CD4-positive, alpha-beta T cell treated with Interleukin-21 for 1 hour (primary cell): ENCODE measurements at places on chromosomes 2 and 18.
A peak's percentile ranks its signal among the peaks of the same experiment; 100 is the strongest.

DNA sequence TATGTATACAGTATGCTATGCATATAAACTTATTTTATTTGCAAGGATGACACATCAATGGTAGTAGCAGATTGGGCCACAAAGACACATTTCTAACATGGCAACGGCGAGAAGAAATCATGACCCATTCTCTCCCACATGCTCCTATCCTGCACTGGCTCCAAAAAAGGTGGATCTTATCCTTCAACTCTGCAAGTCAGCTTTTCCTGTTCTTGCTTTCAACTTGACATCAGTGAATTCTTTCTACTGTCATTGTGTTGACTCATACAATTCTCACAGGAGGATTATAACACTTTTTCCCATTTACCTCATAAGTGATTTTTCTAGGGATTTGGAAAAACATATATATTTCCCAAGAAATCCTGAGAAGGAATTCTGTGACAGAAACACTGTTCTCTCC is 53.1 kb downstream of the ACVR1 start:
- DNase-seq: no peak

DNA sequence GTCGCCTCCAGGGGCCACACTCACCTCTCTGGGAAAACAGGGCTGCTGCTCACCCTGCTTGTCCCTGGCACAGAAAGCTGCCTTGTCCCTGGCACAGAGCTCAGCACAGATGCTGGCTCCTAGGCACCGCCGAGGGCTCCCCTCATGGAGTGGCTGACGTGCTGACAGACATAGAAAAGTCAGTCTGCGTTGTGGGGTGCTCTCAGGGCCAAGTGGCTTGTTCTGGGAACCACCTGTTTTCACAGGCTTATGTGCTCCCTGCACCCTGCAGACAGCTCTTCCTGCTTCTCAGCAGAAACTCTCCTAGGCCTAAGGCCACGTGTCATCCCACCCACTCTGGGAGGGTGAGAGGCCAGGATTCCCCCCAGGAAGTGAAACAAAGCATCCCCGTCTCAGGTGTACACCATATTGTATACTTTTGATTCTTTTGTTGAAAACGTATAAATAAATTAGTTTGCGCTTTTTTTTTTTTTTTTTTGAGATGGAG is 84.7 kb upstream of the TMEM200C start:
- no peak for DNase-seq

- no peak for DNase-seq
Observed at GRCh38 chr2:12083081-12083581, 336.7 kb downstream of the LPIN1 start.

- DNase-seq: no peak
Observed at GRCh38 chr2:99404039-99404796, 67.0 kb downstream of the EIF5B start.

DNA sequence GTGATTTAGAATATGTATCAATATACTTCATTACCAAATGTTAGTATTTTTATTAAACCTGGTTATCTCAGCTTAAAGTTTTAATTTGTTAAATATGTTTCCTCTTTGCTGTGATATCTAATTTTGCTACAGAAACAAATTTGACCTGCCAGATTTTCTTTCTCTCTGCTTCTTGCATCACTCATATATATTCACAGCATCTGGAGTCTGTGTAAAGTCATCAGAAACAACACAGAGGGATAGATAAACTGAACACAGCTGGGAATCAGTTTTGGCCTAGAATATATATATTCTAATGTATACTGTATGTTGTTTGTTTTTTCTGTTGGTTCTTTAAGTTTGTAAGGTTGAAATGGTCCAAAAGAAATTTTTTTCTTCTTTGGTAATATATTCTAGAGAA is 8.5 kb downstream of the PSMD14 start:
- DNase-seq: no peak

DNA sequence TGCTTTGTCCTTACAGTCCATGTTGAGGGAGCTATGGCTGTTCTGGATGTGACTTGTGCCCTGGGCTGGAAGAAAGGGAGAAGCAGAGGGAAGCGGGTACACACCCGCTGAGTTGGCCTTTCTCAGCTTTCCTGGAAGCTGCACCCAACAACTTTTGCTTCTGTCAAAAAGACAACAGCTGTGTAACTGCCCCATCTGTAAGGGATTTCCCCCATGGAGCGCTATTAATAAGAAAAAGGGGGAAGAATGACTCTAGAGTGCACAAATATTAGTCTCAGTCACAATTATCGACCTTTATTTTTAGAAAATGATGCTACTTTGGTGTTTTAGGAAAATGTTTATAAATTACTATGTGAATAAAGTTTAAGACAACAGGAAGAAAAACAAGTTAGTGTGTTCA is 368.3 kb downstream of the RAD51AP2 start:
- DNase-seq: no peak

DNA sequence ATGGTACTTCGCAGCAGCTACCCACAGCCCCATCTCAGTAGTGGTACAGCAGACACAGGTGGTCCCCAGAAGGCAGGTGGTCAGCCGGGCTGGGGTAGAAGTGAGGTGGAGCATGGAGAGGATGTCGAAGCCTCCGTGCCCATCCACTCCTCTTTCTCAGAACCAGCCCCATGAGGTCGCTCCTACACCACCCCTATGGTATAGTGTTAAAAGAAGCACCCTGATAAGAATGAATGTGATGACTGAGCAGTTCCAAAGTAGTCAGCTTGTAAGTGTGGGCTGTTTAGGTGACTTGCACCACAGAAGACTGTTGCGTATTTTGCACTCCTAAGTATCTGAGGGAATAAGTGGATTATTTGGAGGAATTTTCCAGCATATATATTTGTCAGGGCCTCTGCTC is 111.3 kb downstream of the WDSUB1 start:
- peak; percentile 12 for DNase-seq

DNA sequence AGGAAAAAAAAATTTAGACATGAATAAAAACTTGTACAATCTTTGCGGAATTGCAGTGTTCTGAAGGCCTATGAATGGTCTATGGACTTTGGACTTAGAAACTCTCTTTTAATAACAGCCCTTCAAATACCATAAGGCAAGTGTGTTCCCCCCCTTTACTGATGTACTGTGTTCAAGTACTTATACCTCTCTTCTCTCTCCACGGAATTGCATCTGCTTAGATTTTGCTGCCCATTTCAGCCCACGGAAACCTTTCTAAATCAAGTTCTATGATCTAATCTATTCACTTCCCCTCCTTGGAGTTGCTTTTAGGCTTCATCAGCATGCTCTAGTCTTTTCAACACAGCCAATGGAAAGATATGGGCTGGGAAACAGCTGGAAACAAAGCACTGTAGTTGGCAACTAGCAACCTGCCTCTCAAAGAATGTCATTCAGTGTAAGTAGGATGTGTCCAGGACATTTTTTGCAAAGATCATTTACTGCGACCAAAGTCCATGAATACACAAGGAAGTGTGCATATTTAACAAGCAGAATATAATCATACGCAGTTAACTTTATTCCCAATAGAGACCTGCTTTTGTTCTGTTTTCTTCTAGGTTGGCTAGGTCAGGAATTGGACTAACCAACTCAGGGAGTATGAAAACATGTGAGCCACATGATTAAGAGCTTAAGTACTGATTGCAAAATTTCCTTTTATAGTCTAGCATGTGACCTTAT is 58.0 kb downstream of the SLC40A1 start:
- DNase-seq: no peak

DNA sequence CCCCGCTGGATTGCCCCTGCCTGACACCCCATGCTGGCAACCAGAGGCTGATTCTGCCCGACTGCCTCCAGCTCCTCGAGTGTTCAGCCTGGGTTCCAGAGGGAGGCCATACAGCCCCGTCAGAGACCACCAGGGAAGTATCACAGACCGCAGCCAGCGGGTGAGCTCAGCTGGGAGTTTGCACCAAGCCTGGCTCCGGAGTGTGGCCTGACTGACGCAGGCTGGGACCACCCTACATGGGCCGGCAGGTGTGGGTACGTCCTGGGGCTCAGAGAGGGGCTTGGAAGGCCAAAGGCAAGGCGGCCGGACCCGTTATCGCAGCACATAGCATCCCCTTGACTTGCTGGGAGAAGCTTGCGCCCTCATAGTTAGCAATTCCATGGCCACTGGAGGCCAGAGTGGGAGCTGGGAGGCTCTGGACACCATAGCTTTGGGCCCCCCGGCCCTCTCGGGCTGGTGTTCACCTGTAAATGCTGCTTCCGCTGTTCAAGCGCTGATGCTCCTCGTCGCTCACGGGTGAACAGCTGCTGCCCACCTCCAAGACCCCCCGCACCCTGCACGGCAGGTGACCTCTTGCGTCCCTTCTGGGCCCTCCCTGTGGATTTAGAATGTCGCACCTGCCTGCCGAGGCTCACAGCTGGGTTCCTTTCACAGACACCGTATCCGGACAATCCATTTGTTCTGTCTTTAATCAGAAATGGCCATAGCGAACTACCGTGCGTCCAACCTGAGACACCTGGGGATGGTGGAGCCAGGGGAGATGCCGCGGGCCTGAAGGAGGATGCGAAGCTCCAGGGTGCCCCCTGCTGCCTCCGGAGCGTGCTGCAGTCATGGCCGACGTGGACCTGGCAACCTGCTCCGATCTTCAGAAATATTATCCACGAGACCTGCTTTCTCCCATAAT is 31.2 kb upstream of the SLC66A3 start:
- peak; percentile 62 for DNase-seq

GRCh38 chr2:101463911-101464641 is 10.8 kb downstream of the RFX8 start:
- no peak for DNase-seq

GRCh38 chr2:63378589-63378988 is 209.7 kb downstream of the WDPCP start:
- DNase-seq: no peak

GRCh38 chr2:207164006-207164831 is 1.5 kb downstream of the KLF7 start:
- DNase-seq: peak; percentile 34

DNA sequence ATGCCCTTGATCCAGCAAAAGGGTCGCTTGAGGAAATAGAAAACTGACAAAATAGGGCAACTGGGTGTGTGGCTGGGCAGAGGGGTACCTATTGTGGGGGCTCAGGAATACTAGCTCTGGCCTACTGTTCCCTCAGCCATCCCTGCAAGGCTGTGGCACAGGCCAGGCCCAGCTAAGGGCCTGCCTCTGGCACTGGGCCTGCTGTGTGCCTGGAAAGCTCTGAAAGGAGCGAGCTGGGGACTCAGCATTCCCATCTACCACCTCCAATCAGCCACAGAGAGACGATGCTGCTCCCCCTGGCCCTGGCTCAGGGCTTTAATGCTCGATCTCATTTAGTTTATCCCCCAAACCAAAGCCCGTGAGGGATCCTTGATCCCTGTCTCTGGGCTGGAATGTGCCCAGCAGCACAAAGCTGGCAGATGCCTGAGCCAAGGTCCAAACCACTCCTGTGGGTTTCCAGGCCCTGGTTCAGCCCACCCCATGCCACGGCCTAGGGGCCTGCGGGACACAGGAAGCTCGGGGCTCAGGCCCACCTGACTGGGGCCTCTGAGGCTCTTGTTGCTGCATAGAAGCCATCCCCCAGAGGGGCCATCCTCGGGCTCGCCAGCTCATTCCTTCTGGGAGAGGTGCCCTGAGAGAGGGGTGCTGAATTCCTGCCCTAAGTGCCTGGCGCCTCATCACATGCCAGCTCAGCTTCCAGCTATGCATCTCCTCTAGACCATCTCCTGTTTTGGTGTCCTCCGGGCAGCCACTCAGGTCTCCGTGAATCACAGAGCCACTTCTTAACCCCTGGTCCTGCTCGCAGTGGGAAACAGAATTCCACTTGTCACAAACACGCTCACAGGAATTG is 43.0 kb upstream of the KCNF1 start:
- DNase-seq: no peak

- DNase-seq: no peak
Observed at GRCh38 chr2:174959787-174960186, 45.4 kb downstream of the CHN1 start.

DNA sequence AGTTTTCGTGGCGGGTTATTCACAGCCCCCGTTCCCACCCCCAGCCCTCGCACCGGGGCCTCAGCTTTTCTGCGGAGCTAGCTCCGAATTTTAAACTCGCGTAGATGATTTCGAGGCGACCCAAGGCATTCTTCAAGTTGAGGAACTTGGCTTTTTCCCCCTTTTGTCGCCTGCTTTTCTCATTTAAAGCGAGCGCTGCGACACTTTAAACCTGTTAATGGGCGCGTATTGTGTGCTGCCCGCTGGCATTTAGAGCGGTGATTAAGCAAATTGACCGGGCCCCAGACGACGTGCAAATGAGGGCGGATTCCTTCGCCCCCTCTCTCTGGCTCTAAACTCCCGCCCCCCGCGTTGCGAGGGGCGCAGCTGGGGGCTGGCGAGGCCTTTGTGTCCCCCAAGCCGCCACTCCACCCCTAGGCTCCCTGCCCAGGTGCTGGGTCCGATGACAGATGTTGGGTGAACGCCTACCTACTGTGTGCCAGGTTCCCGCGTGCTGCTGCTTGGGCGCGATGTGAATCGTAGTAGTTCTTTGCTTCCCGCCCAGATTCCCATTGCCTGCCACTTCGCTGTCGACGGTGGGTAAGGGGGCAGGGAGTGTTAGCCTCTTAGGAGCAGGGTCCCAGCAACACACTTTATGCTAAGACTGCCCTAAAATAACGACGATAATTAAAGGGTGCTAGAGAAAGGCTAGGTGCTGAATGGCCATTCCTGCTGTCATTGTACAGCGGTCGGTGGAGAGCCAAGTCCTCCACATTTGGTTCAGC is 1.9 kb downstream of the TCF7L1 start:
- no peak for DNase-seq

DNA sequence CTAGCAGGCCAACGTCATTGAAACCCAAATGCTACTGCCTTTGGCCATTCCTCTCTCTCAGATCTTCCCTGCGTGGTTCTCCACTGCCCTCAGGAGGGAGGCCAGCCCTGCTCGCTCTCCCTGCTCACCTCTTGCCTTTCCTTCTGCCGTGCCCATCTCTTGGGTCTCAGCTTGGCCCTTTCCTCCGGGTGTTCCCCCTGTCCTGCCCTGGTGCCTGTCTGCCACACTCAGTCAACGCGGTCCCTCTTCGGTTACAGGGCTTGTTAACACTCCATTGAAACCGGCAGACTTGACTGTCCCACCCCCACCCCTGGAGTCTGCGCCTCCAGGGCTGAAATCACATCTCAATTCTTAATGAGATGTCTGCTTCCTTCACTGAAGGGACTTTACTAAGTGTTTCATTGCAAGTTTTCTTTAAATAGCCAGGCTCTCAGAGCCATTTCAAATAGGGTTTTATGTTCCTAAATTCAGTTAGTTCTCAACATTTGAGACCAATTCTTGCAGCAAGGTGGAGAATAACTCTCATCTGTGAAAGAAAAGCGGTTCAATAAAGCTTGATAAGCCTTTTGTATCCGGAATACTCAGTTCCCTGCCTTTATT is 237.6 kb downstream of the DYSF start:
- no peak for DNase-seq

- no peak for DNase-seq
Observed at GRCh38 chr2:216583606-216584005, 49.6 kb upstream of the IGFBP2 start.

- DNase-seq: no peak
Observed at GRCh38 chr2:153373510-153374279, 104.9 kb downstream of the RPRM start.

GRCh38 chr18:816088-816653 is 4.1 kb upstream of the YES1 start:
- no peak for DNase-seq
